ENCODE measurements at places on chromosomes 2 and 18.

GRCh38 chr2:70123051-70123828 is 36.0 kb downstream of the PCBP1 start:
- no peak for DNase-seq

- DNase-seq = peak; percentile 70
Observed at GRCh38 chr18:51666763-51667191, 469.3 kb upstream of the MEX3C start.

- no peak for DNase-seq
Observed at GRCh38 chr2:64325477-64325851, 128.5 kb upstream of the LGALSL start.

DNA sequence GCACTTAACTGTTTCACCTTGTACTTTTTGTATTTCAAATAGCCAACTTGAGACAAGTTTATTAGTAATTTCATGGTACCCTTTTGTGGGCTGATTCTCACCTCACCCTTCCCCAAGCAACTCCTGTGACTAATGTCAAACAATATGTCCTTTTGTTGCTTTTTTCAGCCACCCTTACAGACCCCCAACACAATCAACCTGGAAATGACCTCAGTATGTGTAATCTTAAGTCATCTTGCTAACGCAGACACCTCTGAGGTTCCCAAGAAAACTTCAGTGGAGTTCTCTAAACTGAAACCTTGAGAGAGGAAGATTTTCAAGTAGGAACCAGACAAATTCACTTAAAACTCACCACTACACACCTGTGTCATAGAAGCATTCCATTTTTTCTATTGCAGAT is 69.5 kb downstream of the KYNU start:
- no peak for DNase-seq

DNA sequence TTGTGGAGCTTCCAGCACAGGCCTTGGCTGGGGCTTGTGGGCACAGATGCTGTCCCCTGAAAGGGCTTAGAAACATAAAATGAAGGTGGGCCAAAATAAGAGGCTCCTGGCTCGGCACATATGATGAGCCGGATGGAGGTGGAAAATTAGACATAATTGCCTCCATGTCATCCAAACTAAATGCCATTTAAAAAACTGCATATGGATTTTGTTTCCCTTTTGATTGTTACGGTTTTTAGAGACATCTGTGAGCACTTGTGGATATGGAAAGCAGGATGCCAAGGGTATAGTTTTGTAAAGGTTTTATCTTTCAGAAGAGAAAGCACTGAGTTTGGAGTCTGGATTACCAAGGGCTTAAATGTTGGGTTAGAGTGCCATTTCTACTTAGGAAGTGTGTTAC is 498.3 kb downstream of the RIT2 start:
- no peak for DNase-seq

- no peak for DNase-seq
Observed at GRCh38 chr2:123693836-123694235, 331.3 kb upstream of the CNTNAP5 start.

DNA sequence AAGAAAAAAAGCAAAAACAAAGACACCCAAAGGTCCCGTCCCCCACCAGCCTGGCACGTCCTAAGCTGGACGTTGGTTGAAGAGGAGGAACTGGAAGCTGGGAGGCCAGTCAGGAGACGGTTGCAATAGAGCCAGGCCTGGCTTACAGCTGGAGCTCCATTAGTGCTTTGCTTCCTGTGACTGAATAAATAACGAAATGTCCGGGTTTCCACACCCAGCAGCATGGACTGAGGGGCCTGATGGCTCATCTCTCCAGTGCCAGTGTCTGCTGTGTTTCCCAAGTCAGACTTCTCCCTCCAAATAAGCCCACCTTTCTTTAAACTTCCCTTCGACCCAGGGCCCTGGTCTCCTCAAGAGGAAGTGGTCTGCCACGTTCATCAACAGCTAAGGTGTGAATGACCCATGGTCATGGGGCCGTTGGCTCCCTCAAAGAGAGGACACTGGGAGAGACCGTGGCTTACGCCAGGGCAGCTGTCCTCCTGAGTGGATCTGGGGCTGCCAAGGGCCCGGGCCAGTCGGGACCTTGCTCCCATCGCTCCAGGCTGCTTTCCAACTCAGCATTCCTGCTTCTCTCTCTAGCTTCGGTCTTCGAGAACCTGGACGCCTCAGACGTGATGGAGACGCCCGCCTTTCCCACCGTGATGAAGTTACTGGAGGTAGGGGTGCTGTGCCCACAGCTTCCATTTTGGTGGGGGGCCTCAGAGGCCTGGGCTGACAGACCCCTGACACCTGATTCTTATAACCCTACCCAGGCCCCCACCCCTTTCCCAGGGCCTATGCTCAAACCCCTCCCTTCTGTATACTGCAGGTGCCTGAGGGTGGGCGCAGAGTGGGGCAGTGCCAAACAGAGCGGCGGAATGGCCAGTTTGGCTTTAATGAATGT is 44.9 kb downstream of the MYO7B start:
- no peak for DNase-seq

DNA sequence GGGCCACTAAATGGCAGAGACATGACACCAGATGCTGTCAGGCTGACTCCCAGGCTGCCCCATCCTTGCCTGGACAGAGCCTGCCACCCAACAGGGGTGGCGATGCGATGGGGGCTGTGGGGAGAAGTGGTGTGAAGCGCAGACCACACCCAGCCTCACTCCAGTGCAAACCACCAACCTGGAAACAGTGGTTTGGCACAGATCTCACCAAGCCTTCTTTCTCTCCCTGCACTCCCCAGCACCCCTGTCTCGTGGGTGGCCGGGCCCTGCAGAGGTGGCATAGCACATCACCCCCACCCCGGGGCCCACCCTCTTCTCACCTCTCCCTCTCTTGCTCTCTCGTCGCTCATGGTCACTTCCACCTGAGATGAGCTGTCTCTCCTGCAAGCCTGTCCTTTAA is 32.6 kb downstream of the CIB4 start:
- no peak for DNase-seq

- DNase-seq = no peak
Observed at GRCh38 chr2:128783896-128784295, 465.2 kb upstream of the HS6ST1 start.

DNA sequence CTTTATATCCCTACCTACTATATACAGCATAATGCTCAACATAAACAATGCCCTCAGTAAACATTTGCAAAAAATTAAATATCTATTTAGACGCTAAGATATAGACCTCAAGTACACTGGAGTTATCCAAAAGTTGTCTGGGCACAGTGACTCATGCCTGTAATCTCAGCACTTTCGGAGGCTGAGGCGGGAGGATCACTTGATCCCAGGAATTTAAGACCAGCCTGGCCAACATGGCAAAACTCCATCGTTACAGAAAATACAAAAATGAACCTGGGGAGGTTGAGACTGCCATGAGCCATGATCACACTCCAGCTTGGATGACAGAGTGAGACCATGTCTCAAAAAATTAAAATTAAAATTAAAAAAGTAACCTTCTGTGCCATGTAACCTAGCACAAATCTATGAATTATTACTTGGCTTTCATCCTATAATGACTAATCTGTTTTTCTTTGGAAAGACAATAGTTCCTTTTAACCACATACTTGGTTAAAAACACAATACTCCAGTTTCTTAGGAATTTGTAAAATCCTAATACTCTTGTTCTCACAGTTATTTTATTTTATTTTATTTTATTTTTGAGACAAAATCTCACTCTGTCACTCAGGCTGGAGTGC is 6.7 kb upstream of the TNFAIP6 start:
- no peak for DNase-seq

DNA sequence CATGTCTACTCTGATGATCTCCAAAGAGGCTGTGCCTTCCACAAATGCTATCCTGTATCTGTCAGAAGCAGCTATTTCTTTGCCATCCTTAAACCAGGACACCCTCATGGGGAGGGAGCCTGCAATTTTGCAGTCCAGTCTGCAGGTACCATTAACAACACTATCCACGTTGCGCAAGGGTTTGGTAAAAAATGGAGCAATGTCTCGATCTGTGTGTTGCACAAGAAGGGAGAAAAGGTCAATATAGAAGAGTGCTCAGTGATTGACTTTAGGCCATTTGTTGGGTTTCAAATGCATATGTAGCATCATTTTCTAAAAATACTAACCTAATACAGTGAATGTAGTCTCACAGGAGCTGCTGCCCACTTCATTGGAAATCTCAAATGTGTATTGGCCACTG is 74.3 kb downstream of the TTN start:
- no peak for DNase-seq

- no peak for DNase-seq
Observed at GRCh38 chr18:36203360-36203895, 16.1 kb downstream of the MOCOS start.

- DNase-seq = no peak
Observed at GRCh38 chr2:178796079-178796677, 11.0 kb downstream of the TTN start.

DNA sequence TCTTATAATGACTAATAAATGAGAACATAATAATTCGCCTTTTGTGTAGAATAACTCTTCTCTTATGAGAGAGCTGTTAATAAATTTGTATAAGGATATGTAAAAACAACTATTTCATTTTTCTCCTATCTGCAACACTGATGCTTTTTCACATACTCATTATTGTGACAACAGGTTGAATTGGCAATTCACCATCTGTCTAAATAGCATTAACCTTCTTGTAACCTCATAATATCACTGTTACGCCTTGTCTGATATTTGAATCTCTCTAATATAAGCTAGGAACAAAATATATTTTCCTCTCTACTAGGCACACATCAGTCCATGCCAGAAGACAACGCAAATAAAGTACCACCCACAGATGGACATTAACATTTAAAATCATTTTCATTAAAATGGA is 938.9 kb downstream of the CPS1 start:
- DNase-seq = no peak

GRCh38 chr2:227389231-227389630 is 1.5 kb upstream of the SCYGR1 start:
- no peak for DNase-seq

DNA sequence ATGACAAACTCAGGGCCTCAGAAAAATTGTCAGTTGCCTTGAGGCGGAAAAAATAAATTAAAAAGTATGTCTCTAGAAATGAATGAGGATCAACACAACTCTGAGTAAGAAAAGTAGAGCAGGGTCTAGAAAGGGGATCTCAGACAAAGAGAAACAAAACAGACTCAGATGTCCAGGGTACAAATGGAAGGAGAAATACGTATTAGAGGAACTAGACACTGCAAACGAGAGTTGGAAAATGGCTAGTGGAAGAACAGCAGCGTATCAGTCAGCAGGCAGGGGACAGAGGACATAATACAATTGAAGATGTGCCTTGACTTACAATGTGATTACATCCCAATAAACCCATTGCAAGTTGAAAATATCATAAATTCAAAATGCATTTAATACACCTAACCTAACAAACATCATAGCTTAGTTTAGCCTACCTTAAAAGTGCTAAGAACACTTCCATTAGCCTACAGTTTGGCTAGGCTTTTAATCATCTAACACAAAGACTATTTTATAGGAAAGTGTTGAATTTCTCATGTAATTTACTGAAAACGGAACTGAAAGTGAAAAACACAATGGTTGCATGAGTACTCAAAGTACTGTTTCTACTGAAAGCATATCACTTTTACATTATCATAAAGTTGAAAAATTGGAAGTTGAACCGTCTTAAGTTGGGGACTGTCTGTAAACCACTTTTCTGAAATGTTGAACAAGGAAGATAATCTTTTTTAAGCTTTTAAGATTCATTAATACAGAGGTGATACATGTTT is 182.8 kb downstream of the NBAS start:
- no peak for DNase-seq

DNA sequence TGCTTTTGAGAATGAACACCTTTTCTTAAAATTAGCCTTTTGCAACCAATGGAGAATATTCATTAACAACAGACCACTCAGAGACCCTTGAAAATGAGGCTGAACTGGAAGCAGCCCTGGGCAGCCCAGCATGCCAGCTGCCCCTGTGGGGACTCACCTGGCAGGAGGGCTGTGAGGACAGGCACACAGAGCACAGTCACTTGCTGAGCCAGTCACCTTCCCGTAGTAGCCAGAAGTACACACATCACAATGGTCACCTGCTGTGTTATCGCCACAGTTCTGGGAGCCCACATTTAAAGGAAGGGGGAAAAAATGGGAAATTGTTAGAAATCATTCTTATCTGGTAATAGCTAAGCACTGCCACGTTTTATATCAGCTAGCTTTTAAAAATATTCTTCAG is 115.5 kb downstream of the LAMA1 start:
- DNase-seq = no peak

GRCh38 chr18:63890950-63891304 is 3.4 kb downstream of the SERPINB2 start:
- DNase-seq = no peak

- no peak for DNase-seq
Observed at GRCh38 chr2:42752314-42752713, 11.6 kb downstream of the OXER1 start.

GRCh38 chr2:121140734-121141133 is 144.3 kb downstream of the TFCP2L1 start:
- DNase-seq = no peak

DNA sequence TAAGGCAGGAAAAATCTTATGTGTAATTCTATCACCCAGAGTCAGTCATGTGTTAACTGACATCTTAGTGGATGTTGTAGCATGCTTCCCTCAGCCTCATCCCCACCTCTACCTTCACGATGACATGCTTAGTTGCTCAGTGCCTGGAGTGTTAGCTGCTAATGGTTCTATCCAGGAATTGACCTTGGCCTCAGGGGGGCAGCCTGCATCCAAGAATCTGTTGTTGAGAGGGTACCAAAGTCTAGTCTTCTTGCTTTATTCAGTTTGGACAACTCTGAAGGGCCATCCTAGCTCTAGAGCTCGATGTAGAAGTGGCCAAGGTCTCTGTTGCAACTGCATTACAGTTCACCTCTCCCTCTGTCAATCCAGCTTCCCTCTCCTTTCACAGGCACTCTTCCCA is 61.2 kb downstream of the ACYP2 start:
- DNase-seq = peak; percentile 60

GRCh38 chr2:221853297-221853696 is 281.2 kb upstream of the EPHA4 start:
- no peak for DNase-seq

GRCh38 chr2:9313443-9313842 is 106.8 kb downstream of the ASAP2 start:
- no peak for DNase-seq

GRCh38 chr18:31657823-31658669 is 26.3 kb downstream of the B4GALT6 start:
- DNase-seq = peak; percentile 67

DNA sequence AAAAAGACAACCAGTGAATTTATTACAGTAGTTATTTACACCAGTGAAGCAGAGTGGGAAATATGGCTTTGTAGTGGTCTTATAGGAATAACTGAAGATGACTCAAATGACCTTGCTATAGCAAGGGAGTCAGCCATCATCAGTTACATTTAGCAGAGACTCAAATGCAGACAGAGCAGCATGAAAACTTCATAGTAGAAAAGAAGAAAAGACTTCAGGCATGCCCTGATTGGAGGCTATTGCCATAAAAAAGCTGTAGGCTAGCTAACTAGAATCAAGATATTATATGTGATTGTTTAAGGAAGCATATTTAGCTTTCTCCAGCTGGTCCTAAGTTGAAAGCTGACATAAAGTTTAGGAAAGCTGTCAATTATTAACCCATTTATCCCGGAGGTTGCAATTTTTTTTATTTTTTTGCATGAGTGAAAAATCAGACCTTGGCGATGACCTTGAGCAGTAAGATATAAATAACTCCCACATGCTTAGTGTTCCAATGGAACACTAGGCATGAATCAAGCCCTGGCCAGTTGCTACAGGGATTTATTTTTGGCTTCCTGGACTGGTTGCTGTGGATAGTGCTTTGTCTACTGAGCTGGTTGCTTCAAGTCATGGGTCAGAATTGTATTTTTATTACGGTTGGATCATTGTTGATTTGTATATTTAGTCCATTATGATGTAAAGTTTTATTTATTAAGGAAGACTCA is 675.6 kb upstream of the VRK2 start:
- DNase-seq = no peak

All from BE2C (cell line).